Pulmonary artery endothelial cell (primary cell): ENCODE measurements at places on chromosomes 4 and X. TPM values are rescaled to one million over a fixed set of nuclear protein-coding genes. Genes with fewer than 3 reads are reported as not detected.

- no peak for DNase-seq
These were observed 131.4 kb downstream of the KLHL13 start for GRCh38 chrX:117985241-117985640.

DNA sequence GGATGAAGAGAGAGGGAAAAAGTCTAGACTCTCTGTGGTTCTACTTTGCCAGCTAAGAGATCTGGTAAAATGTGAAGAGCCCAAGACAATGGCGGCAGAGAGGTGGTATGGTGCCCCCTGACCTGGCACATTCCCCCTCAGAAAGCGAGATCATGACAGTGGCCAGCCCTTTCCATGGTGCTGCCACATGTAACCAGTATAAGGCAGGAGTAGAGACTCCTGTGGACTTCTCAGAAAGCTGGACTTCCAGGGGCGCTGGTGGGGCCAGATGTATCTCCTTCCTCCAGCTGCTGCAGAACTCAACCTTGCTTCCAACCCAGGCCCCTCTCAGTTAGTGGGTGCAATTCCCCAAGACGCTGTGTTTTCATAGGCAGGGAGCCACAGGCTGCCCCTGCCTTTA, 9.6 kb downstream of the CTAG1A start:
- no peak for DNase-seq

- no peak for DNase-seq
These were observed 1.4 kb downstream of the CXCR3 start for GRCh38 chrX:71616672-71617529.

DNA sequence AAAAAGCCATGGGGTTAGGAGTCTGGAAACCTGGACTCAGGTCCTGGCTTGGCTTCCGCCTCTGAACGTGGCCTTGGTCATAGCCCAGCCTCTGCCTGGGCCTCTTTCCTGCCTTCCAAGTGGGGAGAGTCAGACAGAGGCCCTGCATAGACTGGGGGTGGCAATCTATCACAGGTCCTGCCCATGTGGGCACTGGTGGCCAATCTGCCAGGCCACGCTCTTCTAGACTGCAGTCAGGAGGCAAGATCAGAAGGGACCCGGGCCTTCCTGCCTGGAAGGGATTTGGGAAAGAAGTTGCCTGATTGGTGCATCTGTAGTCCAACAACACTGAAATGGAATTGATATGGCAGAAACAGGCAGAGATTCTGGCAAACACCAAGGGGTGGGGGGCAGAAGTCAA, 46.1 kb downstream of the CNGA2 start:
- no peak for DNase-seq

- DNase-seq: no peak
These were observed 2.0 kb upstream of the SPP1 start for GRCh38 chr4:87973283-87974169.

- no peak for DNase-seq
These were observed 113.7 kb downstream of the CHRNA9 start for GRCh38 chr4:40448875-40449274.

DNA sequence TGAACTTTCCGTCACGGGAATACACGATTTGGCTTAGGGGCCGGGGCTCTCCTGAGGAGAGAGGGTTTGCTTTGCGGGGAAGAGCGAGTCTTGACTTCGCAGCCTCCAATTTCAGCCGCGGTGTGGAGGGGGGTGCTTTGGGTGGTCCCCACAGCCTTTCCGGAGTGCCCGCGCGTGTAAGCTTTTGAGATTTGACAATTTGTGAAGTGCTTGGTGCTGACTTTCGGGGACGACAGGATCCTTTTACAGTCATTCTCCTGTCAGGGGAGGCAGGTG, 355 bp downstream of the SCML1 start:
- no peak for DNase-seq

Gene ADH1A
- total RNA-seq: not detected in 2 replicates

- no peak for DNase-seq
These were observed 324.2 kb downstream of the MAPK10 start for GRCh38 chr4:86035688-86036087.

- DNase-seq: no peak
These were observed 911.5 kb downstream of the GLUD2 start for GRCh38 chrX:121958886-121959285.

Gene MAGEC2
- not detected in 2 replicates for total RNA-seq

DNA sequence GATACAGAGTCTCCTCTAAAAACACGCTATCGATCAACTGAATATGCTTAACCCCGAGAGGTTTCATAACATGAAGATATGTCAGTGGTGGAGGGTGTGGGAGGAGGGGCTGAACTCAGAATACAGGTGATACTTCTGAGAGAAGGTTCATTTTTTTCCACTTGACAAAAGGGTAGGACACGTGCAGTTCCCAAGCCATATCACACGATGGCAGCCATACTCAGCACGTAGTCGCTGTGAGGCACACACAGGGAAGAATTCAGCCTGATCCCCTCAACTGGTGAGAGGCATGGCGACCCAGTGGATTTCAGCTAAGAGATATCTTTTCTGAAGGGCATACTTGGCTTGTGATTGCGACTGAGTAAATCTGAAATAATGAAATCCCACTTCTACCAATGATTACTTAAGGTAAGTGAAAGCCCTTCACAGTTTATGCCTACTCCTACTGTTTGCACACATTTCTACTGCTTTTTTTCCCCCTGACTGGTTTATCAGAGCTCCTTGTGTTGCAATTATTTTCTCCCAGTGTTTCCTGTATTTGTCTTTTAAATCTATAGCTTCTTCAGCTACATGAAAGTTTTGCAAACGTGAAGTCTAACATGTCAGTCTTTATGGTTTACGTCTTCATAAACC, 133.1 kb downstream of the CORIN start:
- DNase-seq: no peak

Gene SMIM10L2A
- total RNA-seq: 0.28 and 0.40 TPM in 2 replicates

Gene DDX53
- not detected in 2 replicates for total RNA-seq

GRCh38 chrX:119721487-119721886, 28.5 kb upstream of the SEPTIN6 start:
- no peak for DNase-seq

- DNase-seq: no peak
These were observed 177.3 kb downstream of the BANK1 start for GRCh38 chr4:101967697-101968346.

Gene F9
- total RNA-seq: not detected in 2 replicates
